ENCODE measurements at places on chromosomes 2 and 18.
A peak's percentile ranks its signal among the peaks of the same experiment; 100 is the strongest.

- DNase-seq, result no peak
Observed at GRCh38 chr2:20643826-20644225, 7.1 kb downstream of the HS1BP3 start.

- no peak for DNase-seq
Observed at GRCh38 chr2:65501074-65501473, 68.7 kb upstream of the SPRED2 start.

- no peak for DNase-seq
Observed at GRCh38 chr2:45445037-45445436, 166.0 kb downstream of the SRBD1 start.

GRCh38 chr18:57223144-57223870, 76.4 kb downstream of the BOD1L2 start:
- peak; percentile 87 for DNase-seq

GRCh38 chr2:85733121-85733960, 20.4 kb upstream of the ATOH8 start:
- DNase-seq, result peak; percentile 63

DNA sequence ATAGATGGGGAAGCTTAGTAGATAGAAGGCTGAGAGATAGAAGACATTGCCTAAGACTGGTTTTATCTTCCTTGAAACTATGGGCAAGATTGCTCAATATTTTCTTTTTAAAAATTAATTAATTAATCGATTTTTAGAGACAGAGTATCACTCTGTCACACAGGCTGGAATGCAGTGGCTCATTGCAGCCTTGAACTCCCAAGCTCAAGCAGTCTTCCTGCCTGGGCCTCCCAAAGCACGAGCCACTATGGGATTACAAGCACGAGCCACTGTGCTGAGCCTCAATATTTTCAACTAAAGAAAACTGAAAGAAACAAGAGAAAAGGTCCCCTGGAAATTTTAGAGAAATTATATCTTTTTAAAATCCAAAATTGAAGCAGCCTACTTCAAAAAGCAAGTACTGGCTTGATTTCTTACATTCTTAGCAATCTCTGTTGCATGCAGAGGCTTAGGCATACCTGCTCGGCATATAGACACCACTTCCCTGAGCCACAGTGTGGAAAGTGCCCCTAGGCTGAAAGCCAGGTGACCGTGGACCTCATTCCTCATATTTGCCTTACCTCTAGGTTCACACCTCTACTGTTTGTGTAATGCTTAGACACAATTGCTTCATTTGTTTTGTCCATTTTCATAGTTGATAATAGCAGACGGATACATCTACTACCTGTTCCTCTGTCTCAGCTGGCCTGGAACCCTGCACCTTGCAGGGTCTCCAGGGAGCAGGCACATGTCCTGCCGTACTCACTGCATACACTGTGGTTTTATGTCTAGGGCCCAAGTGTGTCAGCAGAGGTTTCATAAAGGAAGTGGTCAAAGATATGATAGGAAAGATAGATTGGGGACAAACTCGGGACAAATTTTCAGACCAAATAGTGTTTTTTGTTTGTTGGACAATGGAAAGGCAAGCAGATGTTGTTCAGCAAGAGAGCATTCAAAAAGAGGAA, 166.5 kb upstream of the ALPP start:
- no peak for DNase-seq

- DNase-seq, result no peak
Observed at GRCh38 chr18:35042389-35043071, 1.3 kb downstream of the MAPRE2 start.

- DNase-seq, result no peak
Observed at GRCh38 chr2:216405588-216405987, 6.7 kb upstream of the SMARCAL1 start.

DNA sequence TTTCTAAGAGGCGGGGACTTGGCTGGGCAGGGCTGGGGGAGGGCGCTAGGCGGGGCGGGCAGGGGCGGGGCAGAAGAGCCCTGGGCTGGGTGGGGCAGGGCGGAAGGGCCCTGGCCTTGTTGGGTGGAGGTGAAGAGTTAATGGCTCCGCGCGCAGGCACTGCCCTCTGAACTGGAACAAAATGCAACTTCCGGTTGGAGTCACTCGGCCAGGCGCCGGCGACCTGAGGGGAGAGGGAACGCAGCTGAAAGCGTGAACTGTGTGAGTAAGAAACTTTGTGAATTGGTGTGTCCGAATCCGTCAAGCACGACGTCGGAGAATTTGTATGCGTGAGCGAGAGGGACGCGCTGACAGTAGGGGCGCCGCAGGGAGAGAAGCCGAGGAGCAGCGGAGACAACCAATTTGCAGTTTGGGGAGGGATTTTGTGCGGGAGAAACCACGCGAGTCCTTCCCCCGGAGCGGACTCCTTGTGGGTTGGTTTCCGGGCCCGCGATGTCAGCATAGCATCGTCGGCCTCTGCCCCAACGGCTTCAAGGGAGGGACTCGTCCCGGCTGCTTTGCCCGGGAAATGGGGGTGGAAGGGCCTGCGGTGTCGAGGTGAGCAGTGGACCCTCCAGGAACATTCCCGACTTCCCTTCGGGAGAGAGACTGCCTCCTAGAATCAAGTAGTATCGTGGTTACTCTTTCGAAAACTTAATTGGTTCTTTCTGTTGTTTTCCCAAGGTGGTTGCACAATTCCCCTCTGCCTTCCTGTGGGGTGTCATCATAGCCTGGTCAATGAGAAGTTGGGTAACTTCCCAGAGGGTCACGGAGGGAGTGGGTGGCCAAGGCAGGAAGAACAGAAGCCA, at the start of gene TANK:
Gene TANK, plus strand, starts transcription at position 203 of the 848 bp plus-strand sequence. CDS start 19,235 bp downstream, outside the sequence.
- DNase-seq, result peak; percentile 96

- no peak for DNase-seq
Observed at GRCh38 chr2:191295088-191295487, 49.9 kb downstream of the MYO1B start.

- no peak for DNase-seq
Observed at GRCh38 chr2:134020608-134021007, 233.3 kb upstream of the MGAT5 start.

DNA sequence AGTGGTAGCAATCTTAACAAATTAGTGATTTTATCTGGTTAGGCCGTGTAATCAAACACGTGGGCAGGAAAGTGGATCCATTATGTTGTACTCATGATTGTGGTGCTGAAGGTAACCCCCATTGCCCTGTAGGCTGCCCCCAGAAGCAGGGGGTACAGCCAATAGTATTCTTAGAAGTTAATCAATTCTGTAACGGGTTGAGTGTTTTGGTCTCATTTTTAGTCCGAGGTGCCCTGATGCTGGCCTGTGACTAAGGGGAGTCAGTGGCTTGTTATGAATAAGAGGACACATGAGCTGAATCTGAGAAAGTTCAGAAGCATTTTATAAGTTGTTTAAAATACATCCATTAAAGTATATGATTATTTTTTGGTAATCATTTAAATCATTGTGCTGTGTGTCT, 8.6 kb downstream of the EPAS1 start:
- no peak for DNase-seq

DNA sequence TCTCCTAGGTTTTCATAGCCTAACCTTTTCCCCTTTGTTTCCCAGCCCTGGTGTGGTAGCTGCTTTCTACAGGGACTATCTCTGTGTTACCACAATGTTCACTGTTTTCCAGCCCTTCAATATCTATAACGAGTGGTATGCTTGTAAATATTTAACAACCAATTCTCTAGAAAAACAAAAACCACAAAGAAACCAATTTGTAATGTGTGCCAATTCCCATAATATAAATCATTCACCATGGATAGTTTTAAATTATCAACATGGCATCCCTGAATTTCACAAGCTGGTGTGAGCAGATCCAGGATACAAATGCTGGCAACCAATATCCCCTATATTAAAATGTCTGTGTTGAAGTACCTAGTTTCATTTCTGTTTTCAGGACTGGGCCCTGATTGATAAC, 207.5 kb upstream of the FBXO11 start:
- no peak for DNase-seq

DNA sequence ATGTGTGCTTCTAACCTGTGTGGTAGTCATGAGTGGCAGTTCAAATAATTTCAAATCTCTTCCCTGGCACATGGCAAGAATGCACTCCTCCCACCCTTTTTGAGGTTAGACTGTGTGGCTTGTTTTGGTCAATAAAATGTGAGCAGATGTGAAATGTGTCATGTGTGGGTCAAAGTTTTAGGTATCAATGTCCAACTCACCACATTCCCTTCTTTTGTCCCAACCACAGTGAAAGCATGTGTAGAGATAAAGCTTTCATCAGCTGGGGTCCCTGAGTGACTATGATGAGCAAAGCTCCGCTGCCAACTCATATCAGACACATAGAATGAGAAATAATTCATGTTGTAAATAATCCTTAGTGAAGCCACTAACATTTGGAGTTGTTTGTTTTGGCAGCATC, 118.2 kb downstream of the PAX3 start:
- DNase-seq, result no peak

- no peak for DNase-seq
Observed at GRCh38 chr18:41721103-41721790, 233.8 kb upstream of the PIK3C3 start.

GRCh38 chr18:54875063-54875462, 46.8 kb downstream of the RAB27B start:
- DNase-seq, result no peak

GRCh38 chr18:45330170-45330594, 285.1 kb upstream of the SLC14A2 start:
- DNase-seq, result no peak

GRCh38 chr2:64404743-64405142, 49.2 kb upstream of the LGALSL start:
- no peak for DNase-seq

GRCh38 chr18:37669991-37670534, 104.5 kb upstream of the CELF4 start:
- DNase-seq, result no peak

GRCh38 chr2:75076088-75076487, 117.6 kb downstream of the POLE4 start:
- DNase-seq, result peak; percentile 99

DNA sequence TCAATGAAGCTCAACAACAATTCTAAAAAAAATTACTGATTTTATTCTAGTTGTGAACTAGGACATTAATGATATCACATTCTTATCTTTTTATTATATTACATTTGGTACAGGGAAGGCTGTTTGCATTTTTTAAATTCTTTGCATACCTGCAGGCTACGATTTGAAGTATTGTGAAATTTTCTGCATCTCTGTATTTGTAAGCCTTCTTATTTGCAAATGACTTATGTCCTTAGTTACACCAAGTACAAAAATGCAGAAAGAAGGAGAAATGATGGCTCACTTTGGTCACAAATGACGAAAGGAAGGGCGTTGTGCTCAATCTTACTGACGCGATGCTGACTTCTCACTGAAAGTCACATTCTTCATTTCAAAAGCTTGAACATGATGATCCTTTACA, 227.5 kb upstream of the SOX11 start:
- DNase-seq, result no peak

- no peak for DNase-seq
Observed at GRCh38 chr18:36197511-36198166, 10.3 kb downstream of the MOCOS start.

DNA sequence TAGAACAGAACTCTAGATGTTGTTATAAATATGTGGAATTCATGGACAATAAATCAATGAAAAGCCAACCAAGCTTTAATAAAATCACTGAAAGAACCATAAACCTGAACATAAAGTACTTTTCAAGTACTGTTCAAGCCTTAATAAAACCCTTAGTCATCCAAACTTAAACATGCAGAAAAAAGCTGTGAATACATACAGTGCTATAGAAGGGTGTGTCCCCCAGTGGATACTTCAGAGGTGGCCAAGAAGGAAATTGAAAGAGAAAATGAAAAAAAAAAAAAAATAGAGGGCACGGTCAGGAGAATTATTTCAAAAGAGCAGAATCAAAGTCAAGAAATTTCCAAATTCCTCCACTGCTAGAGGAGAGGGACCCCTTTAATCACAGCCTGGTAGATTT, 141.1 kb downstream of the SP100 start:
- DNase-seq, result no peak

DNA sequence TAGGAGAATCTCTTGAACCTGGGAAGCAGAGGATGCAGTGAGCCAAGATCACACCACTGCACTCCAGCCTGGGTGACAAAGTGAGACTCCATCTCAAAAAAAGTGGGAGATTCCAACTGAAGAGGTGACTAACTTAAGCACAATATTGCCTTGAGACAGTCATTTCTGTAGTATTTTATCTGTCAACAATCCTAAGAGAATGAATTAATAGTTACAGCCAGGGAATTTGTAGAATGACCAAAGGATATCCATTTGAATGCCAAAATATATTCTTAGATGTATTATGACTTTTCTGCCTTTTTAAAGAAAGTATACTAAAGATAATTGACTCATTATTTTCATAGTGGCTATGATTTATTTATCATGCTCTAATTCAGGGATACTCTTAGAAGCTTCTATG, 40.7 kb upstream of the CCDC150 start:
- DNase-seq, result no peak

GRCh38 chr2:158291544-158292180, 164.9 kb downstream of the CCDC148 start:
- DNase-seq, result no peak

DNA sequence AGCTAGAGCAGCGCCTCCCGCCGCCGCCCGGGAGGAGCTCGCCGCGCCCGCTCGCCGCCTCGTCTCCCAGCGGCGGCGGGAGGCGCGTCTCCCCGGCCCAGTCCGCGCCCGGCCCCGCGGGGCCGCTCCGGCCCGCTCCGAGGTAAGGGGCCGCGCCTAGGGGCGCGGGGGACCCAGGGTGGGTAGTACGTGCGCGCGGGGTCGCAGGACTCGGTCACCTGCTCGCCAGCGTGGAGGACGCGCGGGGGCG, 259 bp downstream of the NPAS2 start:
- DNase-seq, result no peak

GRCh38 chr2:42962508-42962953, 170.1 kb upstream of the HAAO start:
- DNase-seq, result no peak

- peak; percentile 17 for DNase-seq
Observed at GRCh38 chr2:79702905-79703304, 190.1 kb downstream of the CTNNA2 start.

GRCh38 chr2:196481324-196481697, 158.2 kb upstream of the CCDC150 start:
- no peak for DNase-seq

GRCh38 chr2:66577321-66578053, 142.6 kb downstream of the MEIS1 start:
- DNase-seq, result no peak

- DNase-seq, result no peak
Observed at GRCh38 chr2:20173496-20174402, 51.2 kb downstream of the SDC1 start.

DNA sequence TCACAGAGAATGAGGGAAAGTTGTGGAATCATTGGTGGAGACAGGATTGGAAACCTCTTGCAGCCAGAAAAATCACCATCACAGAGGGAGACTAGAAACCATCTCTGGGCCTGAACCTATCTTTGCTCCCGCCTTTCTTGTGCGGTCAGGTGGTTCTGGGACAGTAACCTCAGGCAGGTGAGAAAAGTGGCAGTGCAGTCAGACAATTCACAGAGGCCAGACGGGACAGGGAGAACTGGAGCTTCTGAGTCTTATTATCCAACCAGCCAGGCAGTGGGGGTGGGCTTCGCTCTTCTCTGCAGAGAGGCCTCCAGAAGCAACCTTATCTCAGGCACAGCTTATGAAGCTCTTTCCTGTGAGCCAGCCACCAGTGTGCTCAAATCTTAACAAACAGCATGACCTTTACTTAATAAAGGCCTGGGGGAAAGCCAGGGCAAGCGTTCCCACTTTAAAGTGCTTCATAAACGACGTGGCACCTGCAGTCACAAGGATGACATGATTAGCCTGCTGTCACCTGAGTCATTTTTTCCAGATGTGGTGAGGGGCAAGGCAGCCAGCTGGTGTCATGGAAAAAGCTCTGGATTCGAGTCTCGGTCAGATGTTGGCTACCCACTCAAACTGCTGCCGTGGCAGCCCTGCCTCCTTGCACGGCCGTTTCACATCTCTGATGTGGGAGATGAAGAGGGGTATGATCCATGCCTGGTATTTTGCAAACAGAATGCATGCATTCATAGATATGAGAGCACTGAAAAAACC, 109.7 kb downstream of the B3GNT2 start:
- DNase-seq, result no peak
